ENCODE measurements at places on chromosomes 6 and 20. TPM values are rescaled to one million over a fixed set of nuclear protein-coding genes. Genes with fewer than 3 reads are reported as not detected.

The FAM83B gene
- not detected for total RNA-seq

The CARMIL1 gene
- 1.9 TPM for total RNA-seq

The RNF217 gene
- total RNA-seq, result 3.1 TPM

The PGC gene
- not detected for total RNA-seq

The OR2J3 gene
- total RNA-seq, result not detected

The OR2B6 gene
- not detected for total RNA-seq

GRCh38 chr6:130111031-130111430 lies 92.7 kb downstream of the L3MBTL3 start:
- DNase-seq, result no peak

GRCh38 chr6:54698974-54699373 lies 147.6 kb upstream of the FAM83B start:
- no peak for DNase-seq

DNA sequence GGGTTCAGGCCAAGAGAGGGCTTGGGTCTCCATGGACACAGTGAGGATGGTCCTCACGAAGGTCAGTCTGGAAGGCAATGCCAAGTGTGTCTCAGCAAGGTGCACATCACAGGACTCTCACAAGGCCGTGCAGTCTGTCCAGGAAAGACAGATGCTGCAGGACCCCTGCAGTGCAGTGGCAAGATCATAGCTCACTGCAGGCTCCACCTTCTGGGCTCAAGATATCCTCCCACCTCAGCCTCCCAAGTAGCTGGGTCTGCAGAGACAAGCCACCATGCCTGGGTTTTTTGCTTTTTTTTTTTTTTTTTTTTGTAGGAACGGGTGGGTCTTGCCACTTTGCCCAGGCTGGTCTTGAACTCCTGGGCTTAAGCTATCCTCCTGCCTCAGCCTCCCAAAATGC lies 26.4 kb downstream of the ZMYND8 start:
- DNase-seq, result no peak

GRCh38 chr6:498795-499231 lies 107.3 kb downstream of the IRF4 start:
- DNase-seq, result peak; percentile 57

DNA sequence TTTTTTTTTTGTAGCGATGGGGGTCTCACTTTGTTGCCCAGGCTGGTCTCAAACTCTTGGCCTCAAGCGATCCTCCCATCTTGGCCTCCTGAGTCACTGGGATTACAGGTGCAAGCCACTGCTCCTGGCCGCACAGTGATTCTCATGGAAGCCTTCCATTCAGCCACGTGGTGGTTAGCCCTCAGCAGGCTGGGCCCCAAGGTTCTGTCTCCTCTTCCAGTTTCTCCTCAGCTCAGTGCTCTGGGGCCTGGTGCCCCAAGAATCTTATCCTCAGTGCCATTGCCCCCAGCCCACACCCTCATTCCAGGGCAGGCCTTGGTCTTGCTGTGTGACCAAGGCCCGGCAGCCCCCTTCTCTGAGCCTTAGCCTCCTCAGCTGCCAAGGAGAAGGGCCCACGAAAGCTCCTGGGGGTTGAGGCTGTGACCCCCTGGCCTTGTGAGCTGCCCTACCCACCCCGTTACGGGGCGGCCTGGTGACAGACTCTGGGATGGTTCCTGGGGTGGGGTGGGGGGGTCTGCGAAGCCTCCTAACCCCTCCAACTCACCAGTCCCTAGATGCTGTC lies 16.4 kb downstream of the SRC start:
- DNase-seq, result no peak

DNA sequence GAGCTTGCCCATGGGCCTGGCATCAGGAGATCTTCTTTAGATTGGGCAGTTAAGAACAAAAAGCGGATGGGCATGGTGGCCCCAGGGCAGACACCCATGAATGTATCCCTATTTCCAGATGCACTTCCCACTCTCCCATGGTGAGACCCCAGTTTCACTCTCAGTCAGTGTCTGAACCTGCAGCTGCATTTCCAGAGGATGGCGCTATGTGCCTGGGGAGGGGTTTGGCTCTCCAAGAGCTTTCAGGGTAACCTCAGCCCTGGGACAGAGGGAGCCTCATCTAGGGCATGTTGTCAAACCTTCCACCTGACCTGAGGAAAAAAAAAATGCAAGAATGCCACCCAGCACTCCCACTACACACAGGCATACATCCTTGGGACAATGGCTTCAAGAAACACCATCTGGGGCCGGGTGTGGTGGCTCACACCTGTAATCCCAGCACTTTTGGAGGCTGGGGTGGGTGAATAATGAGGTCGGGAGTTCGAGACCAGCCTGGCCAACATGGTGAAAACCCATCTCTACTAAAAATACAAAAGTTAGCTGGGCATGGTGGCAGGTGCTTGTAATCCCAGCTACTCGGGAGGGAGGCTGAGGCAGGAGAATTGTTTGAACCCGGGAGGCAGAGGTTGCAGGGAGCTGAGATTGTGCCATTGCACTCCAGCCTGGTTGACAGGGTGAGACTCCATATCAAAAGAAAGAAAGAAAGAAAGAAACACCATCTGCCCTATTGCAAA lies 1.9 kb downstream of the CST9L start:
- DNase-seq, result no peak

- no peak for DNase-seq
Measured at GRCh38 chr6:133247581-133247980, 6.4 kb downstream of the EYA4 start.
